ENCODE measurements at places on chromosomes 16 and 17.

DNA sequence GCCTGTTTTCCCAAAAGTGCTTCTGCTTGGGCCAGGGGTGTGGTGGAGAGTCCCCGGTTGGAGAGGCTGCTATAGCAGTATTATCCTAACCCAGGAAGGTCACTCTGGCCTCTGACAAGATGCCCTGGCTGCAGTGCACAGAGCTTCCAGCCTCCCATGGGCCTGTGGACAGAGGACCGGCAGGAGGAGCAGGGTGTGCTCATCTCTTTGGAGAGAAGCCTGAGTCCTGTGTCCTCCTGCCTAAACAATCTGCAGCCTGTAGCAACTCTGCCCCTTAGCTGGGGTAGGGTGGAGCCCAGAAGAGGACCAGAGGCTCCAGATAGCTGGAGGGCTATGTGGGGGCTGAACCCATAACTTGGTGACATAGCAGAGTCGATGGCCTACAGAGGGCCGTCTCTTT lies 78.0 kb downstream of the MPRIP start:
- DNase-seq: no peak

GRCh38 chr16:55534756-55535155 lies 25.9 kb downstream of the LPCAT2 start:
- no peak for DNase-seq

GRCh38 chr17:260031-260791 lies 78.8 kb upstream of the DOC2B start:
- DNase-seq: no peak

- DNase-seq: no peak
Observed at GRCh38 chr17:2344528-2344927, 7.2 kb downstream of the SGSM2 start.

- DNase-seq: no peak
Observed at GRCh38 chr16:66057057-66057456, 309.4 kb upstream of the CDH5 start.

DNA sequence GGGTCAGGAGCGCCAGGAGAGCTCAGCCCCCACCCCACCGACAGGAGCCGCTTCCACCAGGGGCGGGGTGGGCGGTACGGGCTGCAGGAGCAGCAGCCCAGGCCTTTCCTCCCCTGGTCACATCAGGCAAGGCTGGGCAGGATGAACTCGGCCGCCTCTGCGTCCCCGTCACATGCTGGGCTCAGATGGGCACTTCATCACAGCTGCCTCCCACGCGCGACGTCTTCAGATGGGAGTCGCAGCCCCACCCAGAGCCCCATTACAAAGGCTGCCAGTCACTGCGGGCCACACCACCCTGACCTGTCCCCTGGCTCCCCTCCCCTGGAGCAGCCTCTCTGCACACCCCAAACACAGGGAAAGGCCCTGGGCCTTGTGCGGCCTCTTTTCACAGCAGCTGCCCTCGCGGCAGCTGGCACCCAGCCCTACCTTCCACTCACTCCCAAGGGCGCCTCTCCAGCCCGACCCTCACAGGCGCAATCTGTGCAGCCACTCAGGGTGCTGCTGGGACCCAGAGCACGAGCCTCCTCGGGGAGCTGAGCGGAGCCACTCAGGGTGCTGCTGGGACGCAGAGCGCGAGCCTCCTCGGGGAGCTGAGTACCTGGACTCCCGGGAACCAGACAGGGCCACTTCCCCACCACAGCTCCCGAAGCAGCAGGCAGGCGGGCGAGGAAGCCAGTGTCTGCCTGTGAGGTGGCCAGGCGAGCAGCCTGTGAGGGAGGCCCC lies 4.7 kb downstream of the ZNF598 start:
- no peak for DNase-seq
